ENCODE measurements at places on chromosomes 5 and 9. TPM values are rescaled to one million over a fixed set of nuclear protein-coding genes. Genes with fewer than 3 reads are reported as not detected.

LCN15 gene
- polyA plus RNA-seq, result not detected

OR1J2 gene
- polyA plus RNA-seq, result not detected

RBM27 gene
- polyA plus RNA-seq, result 14.4 TPM

CLIC3 gene
- 0.42 TPM for polyA plus RNA-seq

SH2D3C gene
- polyA plus RNA-seq, result not detected

ADGRD2 gene
- not detected for polyA plus RNA-seq

HACD4 gene
- polyA plus RNA-seq, result 8.5 TPM

ECPAS gene
- 61.2 TPM for polyA plus RNA-seq

SLC31A2 gene
- polyA plus RNA-seq, result 6.6 TPM

OCLN gene
- 2.1 TPM for polyA plus RNA-seq

ROR2 gene
- polyA plus RNA-seq, result 12.3 TPM

GRCh38 chr5:109921735-109922380 lies 232.1 kb downstream of the MAN2A1 start:
- DNase-seq, result no peak

- DNase-seq, result no peak
These were observed 73.2 kb downstream of the APTX start for GRCh38 chr9:32928145-32928763.

DNA sequence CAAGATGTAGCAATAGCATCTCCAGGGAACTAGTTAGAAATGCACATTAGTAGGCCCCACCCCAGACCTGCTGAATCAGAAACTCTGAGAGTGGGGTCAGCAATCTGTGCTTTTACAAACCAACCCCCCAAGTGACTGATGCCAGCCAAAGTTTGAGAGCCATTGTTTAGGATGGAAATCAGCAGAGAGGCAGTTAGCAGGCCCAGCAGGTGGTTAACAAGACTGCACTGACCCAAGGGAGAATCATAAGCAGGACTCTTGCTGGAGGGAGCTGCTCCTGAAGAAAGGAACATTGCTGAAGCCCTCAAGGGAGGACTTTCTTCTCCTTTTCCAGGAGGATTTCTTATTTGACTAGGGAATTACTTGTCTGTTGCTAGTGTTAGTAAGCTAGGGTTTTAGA lies 74.2 kb upstream of the SLC12A2 start:
- no peak for DNase-seq

DNA sequence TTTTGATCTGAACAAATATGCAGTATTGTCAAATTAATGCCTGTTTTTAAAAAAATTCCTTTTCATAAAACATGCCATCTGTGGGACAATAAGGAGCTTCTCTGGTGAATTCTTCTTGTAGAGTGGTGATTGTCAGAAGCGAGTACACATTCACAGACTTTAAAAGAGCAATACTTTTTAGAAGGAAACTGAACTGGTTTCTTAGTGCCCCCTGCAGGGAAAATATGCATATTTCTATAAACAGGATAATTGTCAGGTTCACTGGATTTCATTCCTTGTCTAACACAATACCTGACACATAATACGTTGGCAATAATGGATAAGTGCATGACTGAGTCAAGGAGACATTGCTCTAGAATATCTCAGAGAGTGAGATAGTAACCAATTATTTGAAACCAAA lies 133.7 kb downstream of the KIF4B start:
- DNase-seq, result no peak

DNA sequence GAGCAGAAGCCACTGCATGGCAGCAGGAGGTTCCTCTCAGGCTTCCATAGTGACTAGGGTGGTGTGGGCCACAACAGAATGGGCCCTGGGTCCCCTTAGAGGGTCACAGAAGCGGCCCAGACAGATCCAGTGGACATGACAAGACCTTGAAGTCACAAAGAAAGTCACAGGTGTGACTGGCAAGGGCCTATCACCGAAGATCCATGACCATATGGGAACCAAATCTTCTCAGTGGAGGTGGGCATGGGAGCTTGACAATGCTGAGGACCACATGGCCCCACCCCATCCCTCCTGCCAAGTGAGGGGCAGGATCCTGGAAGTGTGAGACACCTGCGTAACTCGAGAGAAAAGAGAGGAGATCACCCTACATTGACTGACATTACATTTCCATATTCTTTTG lies 332.4 kb downstream of the MSX2 start:
- no peak for DNase-seq

DNA sequence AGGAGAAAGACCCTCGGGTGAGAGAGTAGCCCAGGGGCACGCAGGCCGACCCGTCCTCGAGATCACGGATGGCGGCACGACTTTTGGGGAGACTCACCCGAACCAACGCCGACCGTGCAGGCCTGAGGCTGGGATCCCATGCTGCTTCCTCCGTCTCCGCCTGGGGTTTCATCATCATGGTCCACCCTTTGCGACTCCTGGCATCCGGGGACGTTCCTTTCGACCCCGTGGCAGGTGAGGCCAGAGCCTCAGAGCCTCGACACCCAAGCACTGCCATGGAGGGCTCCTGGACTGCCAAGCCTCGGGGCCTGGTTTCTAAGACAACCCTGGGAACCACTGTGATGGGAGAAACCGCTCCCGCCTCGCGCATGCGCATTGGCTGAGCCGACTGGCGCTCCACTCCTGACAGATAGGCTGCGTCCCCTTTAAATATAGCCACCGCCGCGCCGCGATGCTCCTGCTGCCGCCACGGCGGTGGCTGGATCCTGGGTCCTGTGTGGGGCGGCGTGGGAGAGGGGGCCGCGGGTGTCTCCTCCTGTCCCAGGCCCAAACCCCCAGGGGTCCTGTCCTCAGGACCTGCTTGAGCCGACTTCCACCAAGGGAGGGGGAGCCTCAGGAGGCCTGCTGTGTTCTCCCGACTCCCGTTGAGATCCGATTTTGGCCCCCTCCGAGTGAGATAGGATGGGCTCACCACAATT lies 481.6 kb downstream of the SPATA31A7 start:
- DNase-seq, result no peak

GRCh38 chr5:76836585-76836984 lies 13.2 kb upstream of the S100Z start:
- DNase-seq, result no peak

DNA sequence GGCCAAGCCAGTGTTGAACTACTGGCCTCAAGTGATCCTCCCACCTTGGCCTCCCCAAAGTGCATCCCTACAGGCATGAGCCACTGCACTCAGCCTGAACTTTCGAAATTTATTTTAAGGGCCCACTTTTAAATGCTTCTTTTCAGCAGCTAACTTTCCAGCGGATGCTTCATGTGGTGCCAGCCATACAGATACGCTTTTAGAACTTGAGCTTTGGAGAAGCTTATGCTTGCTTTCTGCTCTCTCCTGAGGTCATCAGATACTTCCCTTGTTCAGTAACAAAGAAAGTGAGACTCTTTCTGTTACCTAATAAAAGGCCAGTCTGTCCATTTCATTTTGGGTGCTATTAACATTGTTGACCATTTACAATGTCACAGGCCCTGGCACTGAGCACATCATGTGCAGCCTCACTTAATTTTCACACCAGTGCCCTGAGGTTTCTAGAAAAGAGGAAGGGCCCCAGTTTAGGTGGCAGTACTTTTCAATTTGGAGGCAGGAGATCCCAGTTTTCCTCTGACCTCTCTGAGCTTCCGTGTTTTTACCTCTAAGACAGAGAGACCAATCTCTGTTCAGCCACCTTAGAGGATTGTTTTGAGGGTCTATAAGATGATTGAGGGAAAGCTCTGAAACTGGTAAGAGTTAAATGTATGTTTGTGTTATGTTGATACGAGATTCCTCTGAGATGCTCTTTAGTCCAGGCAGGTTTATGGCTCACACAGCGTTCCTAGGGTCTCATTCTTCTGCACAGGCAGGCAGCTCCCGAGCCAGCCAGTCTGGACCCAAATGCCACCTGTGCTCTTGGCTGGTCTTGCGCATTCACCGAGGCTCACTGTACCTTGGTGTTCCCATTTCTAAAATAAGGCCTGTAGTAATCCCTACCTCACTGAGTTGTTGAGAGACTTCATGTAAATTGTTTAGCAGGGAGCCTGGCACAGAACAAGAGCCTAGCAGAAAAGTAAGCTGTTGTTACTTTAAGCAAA lies 4.4 kb downstream of the ABL1 start:
- DNase-seq, result no peak

DNA sequence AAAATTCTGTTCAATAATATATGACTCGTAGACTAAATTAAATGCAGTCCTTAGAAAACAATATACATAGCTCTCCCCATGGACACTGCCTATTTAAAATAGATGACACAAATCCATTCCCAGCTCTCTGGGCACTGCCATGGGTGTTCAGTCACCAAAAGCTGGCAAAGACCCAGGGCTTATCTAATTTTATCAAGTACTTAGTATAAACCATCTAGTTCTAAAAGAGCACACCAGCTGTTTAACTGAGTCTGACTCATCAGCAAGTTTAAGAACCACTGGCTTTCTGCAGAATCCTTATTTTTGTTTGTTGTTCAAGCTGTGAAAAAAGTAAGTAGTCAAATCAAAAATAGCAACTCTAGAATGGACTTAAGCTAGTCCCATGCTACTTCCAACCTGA lies 107.6 kb downstream of the PLPP1 start:
- DNase-seq, result peak; percentile 55

DNA sequence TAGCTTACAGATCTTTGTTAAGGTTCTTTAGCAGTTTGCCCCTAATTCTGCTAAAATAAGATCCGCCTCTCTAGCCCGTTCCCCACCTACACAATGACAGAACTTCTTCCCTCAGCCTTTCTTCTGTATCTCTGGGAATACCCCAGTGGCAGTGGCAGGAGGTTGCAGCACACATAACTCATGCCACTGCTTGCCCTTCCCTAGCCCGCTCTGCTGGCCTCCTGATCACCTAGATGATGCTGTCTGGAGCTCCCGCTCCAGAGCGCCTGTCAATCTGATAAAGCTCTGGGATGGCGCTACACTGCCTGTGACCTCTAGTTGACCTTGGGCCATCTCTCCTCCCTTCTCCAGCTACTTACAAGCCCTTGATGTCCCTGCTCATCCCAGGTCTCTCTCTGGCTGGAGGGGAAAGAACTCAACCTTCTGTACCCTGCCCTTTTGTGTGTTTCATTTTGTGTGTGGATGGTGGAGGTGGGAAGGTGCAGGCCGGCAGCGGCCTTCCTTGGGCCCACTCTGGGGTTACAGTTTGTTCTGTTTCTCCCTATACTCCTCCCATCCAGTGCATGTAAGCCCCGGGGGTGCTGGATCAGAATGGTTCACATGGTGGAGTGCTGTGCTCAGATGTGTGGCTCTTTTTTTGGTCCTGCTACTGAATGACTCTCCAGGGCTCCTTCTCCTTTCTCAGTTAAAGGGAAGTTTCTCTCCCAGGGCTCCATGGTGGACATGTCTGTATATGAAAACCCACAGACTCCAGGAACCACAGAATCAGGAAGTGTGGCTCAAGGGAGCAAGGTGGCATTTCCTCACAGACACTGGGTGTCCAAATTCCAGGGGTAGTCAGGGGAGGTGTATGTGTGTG lies 29.1 kb downstream of the MTX3 start:
- no peak for DNase-seq

DNA sequence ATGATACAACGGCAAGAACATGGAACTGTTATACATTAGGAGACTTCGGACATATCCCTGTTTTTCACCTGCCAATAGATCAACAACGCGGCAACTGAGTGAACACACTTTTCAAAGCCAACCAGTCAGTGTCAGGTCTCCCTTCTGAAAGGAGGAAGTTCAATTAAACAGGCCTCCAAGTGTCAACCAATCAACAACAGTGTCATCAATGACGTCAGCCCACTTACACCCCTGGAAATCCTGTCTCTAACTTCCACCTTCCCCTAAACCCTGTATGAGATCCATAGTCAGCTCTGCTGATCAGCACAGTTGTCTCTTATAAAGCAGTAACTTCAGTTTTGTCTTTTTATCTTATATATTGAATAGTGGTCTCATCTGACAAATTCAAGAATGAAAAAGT lies 36.6 kb downstream of the DMRT3 start:
- no peak for DNase-seq

DNA sequence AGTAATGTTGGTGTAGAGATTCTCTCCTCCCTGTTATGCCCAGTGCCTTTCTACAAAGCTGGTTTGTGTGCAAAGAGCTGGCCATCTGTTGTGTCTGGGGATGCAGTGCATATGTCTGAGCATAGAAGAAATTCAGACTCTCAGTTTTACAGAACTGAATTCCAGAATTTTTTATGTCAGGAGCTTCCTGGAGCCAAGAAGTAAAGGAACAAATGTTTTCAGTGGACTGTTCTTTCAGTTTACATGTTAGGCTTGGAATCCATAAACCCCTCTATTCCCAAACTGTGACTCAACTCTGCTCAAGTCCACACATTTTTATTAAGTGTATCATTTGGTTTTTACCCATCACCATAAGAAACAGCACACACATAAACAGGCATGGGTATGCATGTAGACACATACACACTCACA lies 366.0 kb downstream of the BRINP1 start:
- DNase-seq, result no peak

- no peak for DNase-seq
These were observed 382.7 kb downstream of the ENC1 start for GRCh38 chr5:74257645-74258313.

DNA sequence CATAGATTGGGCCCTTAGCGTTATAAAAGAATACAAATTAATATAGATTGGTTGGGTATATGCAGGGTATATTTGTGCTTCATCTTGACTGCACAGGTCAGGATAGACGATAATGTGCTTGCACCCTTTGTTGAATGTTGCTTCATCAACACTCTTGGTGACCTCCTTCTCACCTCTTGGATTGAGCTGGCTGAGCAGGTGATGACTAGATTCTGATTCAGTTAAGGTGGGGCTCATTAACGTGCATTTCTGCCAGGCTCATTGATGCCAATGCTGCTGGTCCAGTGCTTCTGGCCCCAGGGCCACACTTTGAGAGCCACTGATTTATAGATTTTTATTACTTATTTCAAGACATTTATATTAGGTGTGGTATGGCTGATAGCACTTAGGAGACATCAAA lies 27.7 kb downstream of the PCSK5 start:
- DNase-seq, result no peak

DNA sequence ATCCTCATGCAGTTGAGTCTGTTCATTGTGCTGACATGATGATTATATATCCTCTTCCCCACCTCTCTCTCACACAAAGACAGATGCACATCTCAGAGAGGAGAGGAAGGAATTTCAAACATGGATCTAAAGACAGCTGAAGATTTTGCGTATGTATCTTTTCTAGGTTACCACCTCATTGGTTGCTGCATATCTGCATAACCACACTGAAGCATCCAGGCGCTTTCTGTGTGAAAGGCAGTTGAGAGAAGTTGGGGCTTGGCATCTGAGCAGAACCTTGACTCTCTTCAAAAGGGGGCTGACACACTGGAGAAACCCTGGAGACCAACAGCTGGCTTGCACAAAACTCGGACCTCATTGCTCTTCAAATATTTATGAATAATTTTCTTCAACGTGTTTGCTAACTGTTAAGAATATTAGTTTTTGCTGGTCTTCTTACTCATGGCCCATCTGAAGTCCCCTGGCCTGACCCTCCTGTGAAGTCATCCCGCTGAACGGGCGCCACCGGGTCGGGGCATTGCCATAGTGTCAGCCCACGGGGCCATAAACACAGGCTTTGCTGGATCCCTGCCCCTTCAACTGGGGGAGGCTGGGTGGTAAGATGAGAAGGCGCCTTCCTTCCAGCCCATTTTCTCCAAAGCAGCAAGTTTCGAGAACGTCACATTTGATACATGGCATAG lies 593.2 kb upstream of the CLINT1 start:
- DNase-seq, result no peak

GRCh38 chr9:36191686-36192085 lies 965 bp downstream of the CLTA start:
- no peak for DNase-seq

- DNase-seq, result peak; percentile 49
These were observed 2.5 kb downstream of the TLE1 start for GRCh38 chr9:81686614-81687520.

GRCh38 chr9:85055506-85056202 lies 386.1 kb downstream of the NTRK2 start:
- DNase-seq, result no peak

GRCh38 chr5:68329554-68330255 lies 114.1 kb downstream of the PIK3R1 start:
- no peak for DNase-seq

GRCh38 chr5:56055859-56056258 lies 61.1 kb upstream of the IL6ST start:
- no peak for DNase-seq
